ENCODE measurements at places on chromosomes 7 and 10.

GRCh38 chr7:112411186-112411795, 39.0 kb upstream of the IFRD1 start:
- DNase-seq: no peak

- DNase-seq: no peak
Observed at GRCh38 chr10:102347236-102347828, 48.2 kb upstream of the NFKB2 start.

DNA sequence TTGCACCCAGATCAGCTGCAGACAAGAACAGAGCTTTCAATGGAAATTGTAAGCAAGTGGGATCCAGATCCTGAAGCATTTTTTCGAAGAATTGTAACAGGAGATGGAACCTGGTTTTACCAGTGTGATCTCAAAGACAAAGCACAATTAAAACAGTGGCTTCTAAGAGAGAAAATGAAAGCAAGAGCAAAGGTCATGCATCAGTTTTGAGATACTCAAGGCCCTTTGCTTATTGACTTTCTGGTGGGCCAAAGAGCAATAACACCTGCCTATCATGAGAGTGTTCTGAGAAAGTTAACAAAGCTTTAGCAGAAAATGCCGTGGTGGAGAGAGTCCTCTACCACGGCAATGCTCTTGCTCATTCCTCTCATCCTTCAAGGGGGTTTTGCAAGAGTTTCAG, 194.8 kb downstream of the TMEM178B start:
- DNase-seq: no peak

- DNase-seq: no peak
Observed at GRCh38 chr7:150957133-150958020, 20.7 kb downstream of the KCNH2 start.

DNA sequence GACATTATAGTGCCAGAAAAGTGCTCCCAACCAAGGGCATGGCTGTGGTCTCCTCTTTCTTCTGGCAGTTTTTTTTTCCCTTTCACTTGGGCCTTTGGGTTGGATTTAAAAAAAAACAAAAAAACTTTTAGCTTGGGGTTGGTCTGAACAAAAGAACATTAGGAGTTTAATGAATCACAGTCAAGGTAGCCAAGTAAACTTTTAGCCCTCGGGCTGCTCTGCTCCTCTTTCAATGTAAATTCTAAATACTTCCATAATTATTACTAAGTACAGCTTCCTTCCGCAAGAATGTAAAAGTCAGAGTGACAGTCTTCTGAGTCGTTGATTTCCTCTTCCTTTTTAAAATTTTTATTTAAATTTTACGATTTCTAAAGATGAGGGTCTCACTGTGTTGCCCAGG, 79.2 kb downstream of the NRF1 start:
- DNase-seq: no peak

- no peak for DNase-seq
Observed at GRCh38 chr7:2060701-2061100, 172.0 kb downstream of the MAD1L1 start.

- DNase-seq: no peak
Observed at GRCh38 chr7:46852795-46853194, 729.1 kb downstream of the TNS3 start.

- DNase-seq: no peak
Observed at GRCh38 chr10:130053561-130053960, 57.1 kb downstream of the C10orf143 start.

DNA sequence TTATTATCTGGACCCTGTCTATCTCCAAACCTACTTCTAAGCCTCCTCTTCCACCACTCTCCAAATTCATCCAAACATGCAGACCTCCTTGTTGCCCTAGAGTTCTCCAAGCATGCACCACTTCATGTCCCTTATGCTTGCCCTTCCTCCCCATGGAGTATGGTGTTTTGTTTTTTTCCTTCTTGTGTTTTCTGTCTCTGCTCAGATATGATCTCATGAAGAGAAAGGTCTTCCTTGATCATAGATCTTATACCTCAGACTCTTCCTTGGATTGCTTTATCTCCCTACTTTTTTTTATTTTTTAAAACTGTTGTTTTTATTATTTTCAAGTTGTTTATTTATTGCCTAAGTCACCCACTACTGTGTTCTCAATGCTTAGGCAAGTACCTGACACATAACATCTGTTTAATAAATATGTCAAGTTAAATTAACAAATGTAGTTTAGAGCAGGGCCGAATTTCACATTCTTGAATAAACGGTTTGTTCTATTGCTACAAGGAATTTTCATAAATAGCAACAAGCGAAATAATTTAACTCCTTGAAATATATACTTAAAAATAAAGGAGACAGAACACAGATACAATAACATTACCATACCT, 84.5 kb downstream of the HGF start:
- DNase-seq: no peak

DNA sequence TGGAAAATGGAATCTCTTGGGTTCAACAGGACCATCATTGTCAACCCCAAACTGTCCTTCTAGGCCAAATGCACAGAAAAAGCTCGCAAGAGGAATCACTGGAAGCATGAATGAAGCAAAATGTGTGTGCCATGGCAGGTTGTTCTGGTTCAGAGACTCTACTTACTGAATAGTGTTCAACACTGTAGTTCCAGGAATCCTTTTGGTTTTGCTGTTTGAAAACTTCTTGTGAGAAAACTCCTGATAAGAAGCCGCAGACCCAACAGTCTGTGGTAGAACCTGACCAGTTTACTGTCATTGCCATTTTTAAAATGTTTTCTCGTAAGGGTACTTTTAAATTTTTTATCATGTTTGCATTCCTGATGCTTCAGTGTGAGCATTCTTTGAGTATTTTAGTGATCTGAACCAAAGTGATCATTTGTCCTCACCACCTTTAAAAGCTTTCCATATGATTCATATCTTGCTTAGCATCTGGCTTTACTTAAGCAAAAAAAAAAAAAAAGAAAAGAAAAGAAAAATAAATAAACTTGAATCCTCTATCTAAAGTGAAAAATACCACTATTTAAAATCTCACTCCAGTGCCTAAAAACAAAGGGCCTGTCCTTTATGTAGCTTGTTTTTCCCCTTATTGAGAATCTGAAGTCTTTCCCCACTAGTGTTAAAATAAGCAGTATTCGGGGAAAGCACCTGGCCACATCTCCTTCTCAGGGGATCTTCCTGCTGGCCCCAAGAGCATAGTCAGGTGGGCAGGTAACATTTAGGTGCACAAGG, 92.4 kb downstream of the WNT2 start:
- DNase-seq: no peak

GRCh38 chr10:67934336-67934735, 49.9 kb downstream of the SIRT1 start:
- DNase-seq: no peak

- DNase-seq: no peak
Observed at GRCh38 chr7:89311886-89312285, 516.3 kb upstream of the TEX47 start.

- no peak for DNase-seq
Observed at GRCh38 chr7:150955519-150956394, 22.4 kb downstream of the KCNH2 start.
